ENCODE measurements at places on chromosomes 2 and 18. TPM values are rescaled to one million over a fixed set of nuclear protein-coding genes. Genes with fewer than 3 reads are reported as not detected.

Gene CYRIA
- 3.7 TPM for total RNA-seq

Gene ZNF519
- 1.7 TPM for total RNA-seq

Gene NEB
- 0.18 TPM for total RNA-seq

Gene YPEL5
- 94.2 TPM for total RNA-seq

Gene NAT8
- total RNA-seq = not detected

Gene SCYGR1
- not detected for total RNA-seq

Gene TMEM37
- 0.37 TPM for total RNA-seq

Gene SCG2
- 3.3 TPM for total RNA-seq

Gene ADD2
- 0.37 TPM for total RNA-seq

Gene SCYGR4
- not detected for total RNA-seq

Gene ZNF521
- total RNA-seq = 25.0 TPM

Gene FAM161A
- 1.9 TPM for total RNA-seq

Gene OXER1
- total RNA-seq = under 0.01 TPM

Gene GALR1
- total RNA-seq = not detected

Gene IL1R1
- total RNA-seq = 193 TPM

Gene RIT2
- total RNA-seq = not detected

Gene SLC30A3
- total RNA-seq = under 0.01 TPM

Gene AFF3
- total RNA-seq = 0.71 TPM

Gene DNER
- total RNA-seq = 0.83 TPM

Gene LRRC30
- total RNA-seq = not detected

Gene PRSS56
- total RNA-seq = not detected

Gene LIPG
- total RNA-seq = 12.4 TPM

Gene ACP1
- total RNA-seq = 104 TPM

Gene CYTIP
- not detected for total RNA-seq

Gene CD8B2
- total RNA-seq = not detected

Gene SDC1
- 16.8 TPM for total RNA-seq

Gene MC4R
- not detected for total RNA-seq
